ENCODE measurements at places on chromosomes 12 and 14. TPM values are rescaled to one million over a fixed set of nuclear protein-coding genes. Genes with fewer than 3 reads are reported as not detected.

RNU4-1 gene
- 1,049 TPM for total RNA-seq

CLEC4E gene
- not detected for total RNA-seq

C14orf119 gene
- total RNA-seq = 95.0 TPM

SYNJ2BP gene
- total RNA-seq = 11.8 TPM

MOAP1 gene
- 10.5 TPM for total RNA-seq

PRB2 gene
- not detected for total RNA-seq

KCNH3 gene
- 0.52 TPM for total RNA-seq

CCDC196 gene
- total RNA-seq = not detected

GNB3 gene
- 2.0 TPM for total RNA-seq

FAM90A1 gene
- total RNA-seq = not detected

TAS2R50 gene
- total RNA-seq = 1.7 TPM

C12orf50 gene
- total RNA-seq = not detected

DICER1 gene
- total RNA-seq = 16.4 TPM

A2ML1 gene
- total RNA-seq = under 0.01 TPM

ADGRD1 gene
- 10.8 TPM for total RNA-seq

EPYC gene
- total RNA-seq = not detected

CDKN3 gene
- 7.4 TPM for total RNA-seq

FANCM gene
- 5.0 TPM for total RNA-seq

FGF6 gene
- not detected for total RNA-seq

MYF6 gene
- total RNA-seq = not detected

NT5DC3 gene
- total RNA-seq = 6.0 TPM

Data from bronchial smooth muscle cell (primary cell).